ENCODE measurements at places on chromosomes 3 and 15.

GRCh38 chr3:12384451-12385233 is 95.8 kb downstream of the PPARG start:
- DNase-seq = no peak

GRCh38 chr15:65805019-65805745 is 13.1 kb upstream of the DENND4A start:
- no peak for DNase-seq

GRCh38 chr3:116097226-116097625 is 348.1 kb downstream of the LSAMP start:
- DNase-seq = no peak

- no peak for DNase-seq
Measured at GRCh38 chr3:197874064-197874463, 75.9 kb upstream of the RPL35A start.

DNA sequence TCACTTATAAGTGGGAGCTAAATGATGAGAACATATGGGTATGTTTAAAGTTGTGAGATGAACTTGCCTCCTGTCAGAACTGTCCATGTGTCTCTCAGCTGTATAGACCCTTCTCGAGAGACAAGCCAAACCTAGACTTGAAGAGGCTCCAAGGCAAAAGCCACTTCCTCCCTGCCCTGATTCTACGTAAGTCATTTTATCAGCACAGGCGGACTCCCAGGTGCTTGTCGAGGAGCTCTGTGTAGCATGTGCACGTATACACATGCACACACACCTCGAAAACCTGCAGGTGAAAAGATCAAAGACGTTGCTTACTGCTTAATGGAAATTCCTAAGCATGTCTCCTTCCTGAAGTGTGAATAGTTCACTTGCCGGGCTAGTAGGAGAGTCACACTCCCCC is 5.6 kb upstream of the CLEC3B start:
- no peak for DNase-seq

DNA sequence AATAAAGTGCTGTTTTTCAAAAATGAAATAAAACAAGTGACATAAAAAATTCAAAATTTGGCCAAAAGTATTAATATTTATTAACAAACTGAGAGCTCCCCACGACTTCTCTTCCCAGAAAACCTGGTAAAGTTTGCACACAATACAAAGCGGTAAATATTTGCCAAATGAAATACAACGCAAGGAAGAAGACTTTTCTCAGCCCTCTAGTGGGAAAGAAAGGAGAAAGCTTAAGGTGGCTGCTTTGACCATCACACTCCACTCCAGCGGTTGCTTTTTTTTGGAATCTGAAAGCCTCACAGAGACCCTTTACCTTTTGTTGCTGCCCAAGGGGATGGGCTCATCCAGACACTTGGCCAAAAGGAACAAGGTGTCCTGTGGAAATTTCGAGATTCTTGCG is 1.1 kb upstream of the GK5 start:
- DNase-seq = no peak

DNA sequence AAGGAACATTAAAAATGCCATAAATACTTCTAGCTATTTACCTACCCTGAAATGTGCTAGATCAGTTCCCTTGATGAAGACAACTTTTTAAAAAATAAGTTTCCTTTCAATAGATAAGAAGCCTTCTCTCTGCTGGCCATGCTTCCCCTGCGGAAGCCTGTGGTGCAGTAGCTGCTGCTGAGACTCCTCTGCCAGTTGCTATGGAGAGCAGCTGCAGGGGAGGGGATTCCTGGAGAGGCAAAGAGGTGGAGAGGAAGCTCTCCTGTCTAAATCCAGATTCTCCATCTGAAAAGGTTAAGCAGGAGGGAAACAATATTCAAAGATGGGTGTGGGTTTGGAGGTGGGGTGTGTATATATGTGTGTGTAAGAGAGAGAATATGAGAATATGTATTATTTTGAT is 69.8 kb upstream of the BFSP2 start:
- no peak for DNase-seq

DNA sequence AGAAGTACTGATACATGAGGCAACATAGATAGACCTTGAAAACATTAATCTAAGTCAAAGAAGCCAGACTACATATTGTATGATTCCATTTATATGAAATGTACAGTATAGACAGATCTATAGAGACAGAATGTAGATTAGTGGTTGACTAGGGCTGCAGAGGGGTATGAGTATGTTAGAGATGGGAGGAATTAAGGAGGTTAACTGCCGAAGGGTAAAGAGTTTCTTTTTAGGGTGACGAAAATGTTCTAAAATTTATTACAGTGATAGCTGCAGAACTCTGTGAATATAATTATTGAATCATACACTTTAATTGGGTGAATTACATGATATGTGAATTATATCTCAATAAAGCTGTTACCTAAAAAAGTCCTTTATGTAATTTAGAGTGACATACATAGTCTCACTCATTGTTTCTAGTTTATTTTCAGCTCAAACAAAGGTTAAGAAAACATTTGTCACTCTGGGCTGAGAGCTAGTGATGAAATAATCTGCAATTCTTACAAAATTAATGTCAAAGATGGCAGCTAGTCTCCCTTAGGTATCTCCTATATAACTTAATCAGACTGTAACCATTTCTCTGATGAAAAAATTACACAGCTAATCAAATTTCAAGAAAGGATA is 61.4 kb downstream of the DENND4A start:
- DNase-seq = no peak

- no peak for DNase-seq
Measured at GRCh38 chr15:40995656-40996055, 42.4 kb downstream of the CHAC1 start.

Data from T-helper 1 cell (primary cell).